Stimulated activated CD4-positive, alpha-beta T cell treated with anti-CD3 and anti-CD28 coated beads, Interleukin-2, amount 100 ng/mL, for 24 hours (primary cell): ENCODE measurements at places on chromosomes 12 and 14.

- no peak for DNase-seq
These were observed 157.7 kb downstream of the TTC7B start for GRCh38 chr14:90658541-90658967.

GRCh38 chr14:57573173-57573572 is 79.5 kb upstream of the CCDC198 start:
- DNase-seq, result no peak

GRCh38 chr12:119840582-119840981 is 36.5 kb downstream of the CIT start:
- no peak for DNase-seq

DNA sequence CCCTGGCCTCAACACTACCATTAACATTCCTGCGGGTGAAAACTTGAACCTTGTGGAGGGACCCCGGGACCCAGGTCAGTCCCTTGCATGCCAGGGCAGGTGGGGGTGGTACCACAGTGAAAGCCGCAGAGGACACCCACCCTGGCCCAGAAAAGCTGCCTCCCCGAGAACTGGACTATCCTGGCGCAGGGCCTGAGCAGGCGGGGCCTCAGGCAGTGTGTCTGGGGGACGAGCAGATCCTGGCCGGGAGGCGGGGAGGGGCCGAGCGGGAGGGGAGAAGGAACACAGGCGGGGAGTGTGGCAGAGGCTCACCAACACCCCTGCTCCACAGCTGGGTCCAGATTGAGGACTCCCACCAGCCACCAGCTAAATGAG is 10.0 kb downstream of the AHNAK2 start:
- no peak for DNase-seq

DNA sequence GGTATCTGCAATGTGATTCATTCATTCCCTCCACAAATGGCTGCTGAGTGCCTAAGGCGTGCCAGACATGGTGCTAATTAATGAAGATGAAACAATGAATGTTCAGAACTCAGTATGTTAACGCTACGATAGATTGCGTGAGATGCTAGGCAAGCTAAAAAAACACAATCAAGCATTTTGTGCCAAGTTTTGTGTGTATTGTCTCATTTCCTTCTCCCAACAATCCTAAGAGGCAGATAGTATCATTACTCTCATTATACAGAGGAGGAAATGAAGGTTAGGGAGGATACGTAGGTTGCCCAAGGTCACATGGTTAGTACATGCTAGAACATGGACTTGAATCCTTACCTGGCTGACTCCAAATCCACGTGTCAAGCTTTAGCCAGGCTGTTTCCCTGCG is 264.4 kb downstream of the EFCAB11 start:
- no peak for DNase-seq

GRCh38 chr12:89156862-89157262 is 195.4 kb downstream of the DUSP6 start:
- DNase-seq, result no peak
